ENCODE measurements at places on chromosomes 13 and 19.

DNA sequence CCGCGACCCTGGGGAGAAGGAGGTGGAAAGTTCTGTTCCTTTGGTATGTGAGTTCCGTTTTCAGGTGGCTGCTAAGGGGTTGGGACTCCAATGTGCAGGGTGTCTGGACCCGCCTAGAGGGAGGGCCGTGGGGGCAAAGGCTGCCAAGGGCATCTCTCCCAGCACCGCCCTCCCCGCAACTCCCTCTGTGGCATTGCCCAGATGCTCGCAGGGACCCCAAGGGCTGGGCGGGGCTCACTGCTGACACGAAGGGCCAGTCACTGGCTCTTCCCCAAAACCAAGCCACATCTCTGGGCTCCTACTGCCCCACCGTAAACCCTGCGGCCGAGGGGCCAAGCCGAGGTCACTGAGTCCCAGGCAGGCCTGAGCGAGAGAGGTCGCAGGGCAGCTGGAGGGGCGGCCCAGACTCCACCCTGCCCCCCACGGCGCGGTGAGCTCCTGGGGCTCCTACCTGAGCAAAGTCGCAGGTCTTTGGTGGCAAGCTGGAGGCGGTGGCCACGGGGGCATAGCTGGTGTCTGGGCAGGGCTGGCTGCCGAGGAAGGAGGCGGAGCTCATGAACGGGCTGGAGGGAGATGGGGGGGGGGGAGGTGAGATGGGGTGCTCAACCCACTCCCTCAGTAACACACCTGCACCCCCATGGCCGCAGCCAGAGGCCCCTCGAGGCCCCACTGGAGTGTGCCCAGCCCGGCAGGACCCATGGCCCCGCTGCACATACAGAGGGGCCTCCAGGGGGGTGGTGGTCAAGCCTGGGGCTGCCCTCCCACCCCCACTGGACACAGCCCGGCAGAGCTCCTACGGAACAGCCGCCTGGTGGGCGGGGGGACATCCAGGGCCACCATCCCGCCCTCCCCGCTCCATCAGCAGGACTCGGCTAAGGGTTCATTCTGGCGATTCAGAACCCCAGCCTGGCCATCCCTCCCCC is 26.9 kb downstream of the SBNO2 start:
- no peak for DNase-seq

DNA sequence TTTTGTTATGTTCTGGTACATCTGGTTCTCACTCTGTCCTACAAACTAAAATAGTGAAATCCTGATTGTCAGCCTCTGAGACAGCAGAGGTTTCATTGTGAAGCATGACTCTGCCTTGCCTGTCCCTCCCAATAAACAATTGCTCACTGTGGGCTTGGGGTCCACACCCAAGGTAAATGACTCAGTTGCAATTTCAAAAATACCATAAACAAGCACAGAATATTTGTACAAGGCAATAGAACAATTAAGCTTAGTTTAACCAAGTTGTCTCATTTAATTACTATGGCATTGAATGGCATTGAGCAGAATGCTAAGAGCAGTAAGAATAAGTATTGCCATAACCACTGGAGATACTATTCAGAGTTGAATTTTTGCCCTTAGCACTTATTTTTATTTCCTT is 353.6 kb downstream of the SPRY2 start:
- DNase-seq, result no peak

GRCh38 chr19:49876422-49877019 is 634 bp downstream of the AKT1S1 start:
- peak; percentile 85 for DNase-seq

- no peak for DNase-seq
These were observed 6.8 kb downstream of the CYSLTR2 start for GRCh38 chr13:48660361-48661076.

DNA sequence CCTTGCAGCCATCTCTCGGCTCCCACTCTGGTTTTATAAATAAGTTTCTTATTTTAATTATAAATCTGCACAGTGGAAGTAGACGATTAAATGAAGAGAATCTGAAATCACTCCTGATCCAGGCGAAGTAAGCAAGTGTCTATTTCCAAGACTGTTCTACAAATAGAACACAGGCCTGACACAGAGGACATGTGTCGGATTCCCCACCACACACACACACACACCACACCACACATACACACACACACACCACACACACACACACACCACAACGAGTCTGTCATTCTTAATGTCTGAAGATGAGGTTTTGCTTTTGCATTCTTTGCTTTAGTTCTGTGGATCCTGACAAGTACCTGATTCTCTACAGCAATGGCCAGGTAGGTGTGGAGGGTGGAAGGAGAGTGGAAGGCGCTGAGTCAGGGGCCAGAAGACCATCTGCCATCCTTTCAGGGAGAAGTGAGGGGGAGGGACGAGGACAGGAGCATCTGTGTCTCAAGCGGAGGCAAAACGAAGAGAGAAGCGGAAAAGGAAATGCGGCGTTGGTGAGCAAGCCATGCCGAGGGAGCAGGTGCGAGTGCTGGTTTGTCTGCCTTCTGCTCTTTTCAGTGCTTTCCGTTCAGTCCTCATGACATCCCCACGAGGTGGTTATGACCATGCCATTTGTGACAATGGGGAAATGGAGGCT is 110.2 kb downstream of the TEX26 start:
- DNase-seq, result no peak

GRCh38 chr19:49855676-49856573 is 5.0 kb downstream of the PTOV1 start:
- no peak for DNase-seq

DNA sequence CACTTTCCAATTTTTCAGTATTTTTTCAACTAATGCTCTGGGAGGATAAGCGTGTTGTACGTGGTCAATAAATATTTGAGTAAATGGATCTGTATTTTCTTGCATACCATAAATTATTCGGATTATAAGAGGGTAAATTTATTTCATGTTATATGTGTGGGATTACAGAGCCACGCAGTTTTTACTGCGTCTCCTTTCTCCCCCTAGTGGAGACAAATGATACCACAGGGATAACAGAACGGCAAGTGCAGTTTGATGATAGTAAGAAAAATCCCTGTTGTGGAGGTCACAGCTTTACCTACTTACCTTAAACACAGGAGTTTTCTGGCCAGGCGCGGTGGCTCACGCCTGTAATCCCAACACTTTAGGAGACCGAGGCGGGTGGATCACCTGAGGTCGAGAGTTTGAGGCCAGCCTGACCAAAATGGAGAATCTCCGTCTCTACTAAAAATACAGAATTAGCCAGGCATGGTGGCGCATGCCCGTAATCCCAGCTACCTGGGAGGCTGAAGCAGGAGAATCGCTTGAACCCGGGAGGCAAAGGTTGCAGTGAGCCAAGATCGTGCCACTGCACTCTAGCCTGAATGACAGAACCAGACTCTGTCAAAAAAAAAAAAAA is 16.8 kb downstream of the MBD3L2B start:
- DNase-seq, result no peak

GRCh38 chr19:16067205-16067938 is 8.9 kb upstream of the TPM4 start:
- DNase-seq, result peak; percentile 85

GRCh38 chr13:21069561-21070004 is 8.2 kb upstream of the LATS2 start:
- peak; percentile 82 for DNase-seq

DNA sequence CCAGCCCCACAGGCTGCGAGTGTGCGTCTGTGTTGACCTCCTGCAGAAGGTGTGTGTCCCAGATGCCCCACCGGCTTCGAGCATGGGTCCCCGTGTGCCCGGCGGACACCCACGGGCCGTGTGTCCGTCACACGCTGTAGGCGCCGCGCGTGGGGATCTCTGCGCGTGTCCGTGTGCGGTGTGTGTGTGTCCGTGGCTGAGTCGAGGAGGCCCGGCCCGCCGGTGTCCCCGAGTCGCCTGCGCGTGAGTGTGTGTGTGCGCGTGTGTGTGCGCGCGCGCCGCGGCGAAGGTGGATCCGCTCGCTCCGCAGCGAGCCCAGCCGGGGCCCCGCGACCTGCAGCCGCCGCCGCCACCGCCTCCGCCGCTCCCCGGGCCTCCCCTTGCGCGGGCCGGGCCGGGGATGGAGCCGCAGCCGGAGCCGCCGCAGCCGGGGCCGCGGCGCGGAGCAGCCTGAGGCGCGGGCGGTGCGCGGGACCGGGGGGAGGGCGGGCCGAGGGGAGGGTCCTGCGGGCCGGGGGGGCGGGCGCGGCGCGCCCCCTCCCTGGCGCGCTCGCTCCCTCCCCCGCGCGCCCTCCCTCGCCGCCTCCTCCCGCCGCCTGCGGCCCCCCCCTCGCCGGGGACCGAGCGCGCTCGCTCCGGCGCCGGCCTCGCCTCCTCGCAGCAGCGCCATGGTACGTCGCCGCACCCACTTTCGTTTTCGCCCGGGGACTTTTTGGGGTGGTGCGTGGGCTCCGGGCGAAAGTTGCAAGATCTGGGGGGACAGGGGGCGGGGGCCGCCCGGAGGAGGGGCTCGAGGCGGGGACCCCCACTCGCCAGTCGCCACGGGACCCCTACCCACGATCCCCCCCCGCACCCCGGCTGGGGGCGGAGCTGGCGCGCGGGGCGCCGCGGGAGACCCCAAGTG is 7.1 kb upstream of the NFIC start:
- peak; percentile 79 for DNase-seq

DNA sequence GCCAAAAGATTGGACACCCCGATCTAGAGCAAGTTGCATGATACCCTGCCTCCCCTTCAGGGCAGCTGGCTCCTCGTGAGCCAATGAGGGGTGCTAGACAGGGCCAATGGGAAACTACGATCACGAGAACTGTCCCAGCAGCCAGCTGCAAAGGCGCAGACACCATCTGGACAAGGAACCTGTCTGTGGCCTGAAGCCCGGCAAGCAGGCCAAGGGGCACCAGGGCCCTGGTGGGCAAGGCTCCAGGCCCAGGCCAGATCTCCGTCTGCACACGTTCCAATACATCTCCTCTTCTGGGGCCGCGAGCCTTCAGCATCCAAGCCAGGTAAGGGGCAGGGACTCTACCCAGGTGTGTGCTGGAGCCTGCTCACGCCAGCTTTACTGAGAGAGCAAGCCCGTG is 20.2 kb downstream of the MED26 start:
- DNase-seq, result no peak

DNA sequence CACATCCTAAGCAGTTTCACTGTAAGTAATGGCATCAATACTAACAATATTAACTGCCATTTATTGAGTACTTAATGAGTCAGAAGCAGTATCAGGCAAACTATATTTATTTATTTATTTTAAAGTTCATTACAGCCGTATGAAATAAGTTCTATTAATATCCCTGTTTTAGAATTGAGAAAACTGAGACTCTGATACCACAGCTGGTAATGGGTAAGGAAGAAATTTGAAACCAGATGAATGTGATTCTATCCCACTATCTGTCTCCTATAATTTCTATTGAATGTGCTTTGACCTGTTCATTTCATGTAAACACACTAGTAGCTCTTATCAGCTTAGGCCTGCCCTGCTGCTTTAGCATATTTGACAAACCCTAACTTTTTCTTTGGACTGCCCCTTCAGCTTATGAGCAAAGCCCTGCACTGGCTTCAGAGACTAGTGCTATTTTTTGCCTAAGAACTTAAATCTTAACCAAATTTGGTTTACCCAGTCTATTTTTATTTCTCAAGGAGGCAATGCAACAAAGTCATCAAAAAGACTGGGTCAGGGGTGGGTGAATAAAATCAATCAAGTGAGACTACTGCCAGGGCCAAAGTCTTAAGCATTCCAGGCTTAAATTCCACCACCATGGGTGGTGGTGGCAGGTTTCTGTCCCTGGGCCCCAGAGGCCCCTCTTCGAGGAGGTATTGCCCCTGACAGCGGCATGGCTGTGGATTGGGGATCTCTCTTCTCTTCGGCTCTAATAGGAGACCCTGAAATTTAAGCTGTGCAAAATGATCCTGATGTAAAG is 143.4 kb downstream of the DLEU7 start:
- DNase-seq, result no peak

- no peak for DNase-seq
These were observed 16.7 kb upstream of the PLPP2 start for GRCh38 chr19:307793-308420.

DNA sequence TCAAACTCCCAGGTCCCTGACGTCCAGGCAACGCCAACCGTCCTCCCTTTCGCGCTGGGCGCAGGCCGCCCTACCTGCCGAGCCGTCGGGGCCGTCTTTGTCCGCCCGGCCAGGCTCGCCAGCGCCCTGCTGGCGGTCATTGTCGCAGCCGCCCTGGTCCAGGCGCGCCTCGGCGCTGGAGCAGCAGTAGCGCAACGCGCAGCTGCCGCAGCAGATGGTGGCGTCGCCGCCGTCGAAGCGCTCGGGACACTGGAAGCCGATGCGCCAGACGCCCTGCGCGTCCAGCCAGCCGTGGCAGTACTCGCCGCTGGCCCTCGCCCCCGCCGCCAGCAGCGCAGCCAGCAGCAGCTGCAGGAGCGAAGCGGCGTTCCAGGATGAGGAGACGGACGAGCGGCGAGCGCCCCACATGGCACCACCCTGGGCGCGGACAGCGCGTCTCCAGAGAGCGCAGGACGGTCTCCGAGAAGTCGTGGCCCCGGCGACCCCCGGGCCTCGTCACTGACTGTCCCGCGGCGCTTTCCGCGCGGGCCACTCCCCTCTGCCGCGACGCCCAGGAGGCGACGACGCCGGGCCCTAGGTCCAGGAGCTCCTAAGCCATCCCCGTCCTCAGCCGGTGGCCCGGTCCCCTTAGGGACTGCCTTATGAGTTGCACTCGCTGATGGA is 1.1 kb downstream of the SHISA2 start:
- no peak for DNase-seq

GRCh38 chr13:40158218-40158617 is 502.8 kb downstream of the COG6 start:
- no peak for DNase-seq

GRCh38 chr19:58586133-58586765 is 13.1 kb upstream of the MZF1 start:
- no peak for DNase-seq

- no peak for DNase-seq
These were observed 2.5 kb upstream of the NOVA2 start for GRCh38 chr19:45976178-45976577.

DNA sequence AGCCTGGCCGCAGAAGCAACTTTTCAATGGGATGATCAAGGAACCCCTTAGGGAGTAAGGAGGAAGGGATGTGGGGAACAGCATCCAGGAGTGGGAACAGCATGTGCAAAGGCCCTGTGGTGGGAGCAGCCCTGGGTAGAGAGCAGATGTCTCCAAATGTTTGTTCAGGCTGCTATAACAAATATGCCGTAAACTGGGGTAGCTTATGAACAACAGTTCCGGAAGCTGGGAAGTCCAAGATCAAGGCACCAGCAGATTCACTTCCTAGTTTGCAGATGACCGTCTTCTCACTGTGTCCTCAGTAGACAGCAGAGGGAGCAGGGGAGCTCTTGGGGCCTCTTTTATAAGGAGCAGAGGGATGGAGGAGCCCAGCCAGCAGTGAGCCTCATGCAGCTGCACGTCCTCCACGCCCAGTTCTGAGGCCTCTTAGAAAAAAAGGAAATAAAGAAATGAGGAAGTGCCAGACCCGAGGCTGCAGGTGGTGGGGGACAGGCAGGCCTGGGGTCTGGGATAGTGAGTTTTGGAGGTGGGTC is 4.2 kb upstream of the LRRC25 start:
- peak; percentile 55 for DNase-seq

- no peak for DNase-seq
These were observed 44.5 kb downstream of the CERS4 start for GRCh38 chr19:8253678-8254077.

GRCh38 chr13:72109863-72110262 is 242.9 kb upstream of the DACH1 start:
- peak; percentile 10 for DNase-seq

GRCh38 chr19:15866636-15867035 is 31.2 kb downstream of the CYP4F2 start:
- no peak for DNase-seq
